ENCODE measurements at places on chromosomes 4 and X.

GRCh38 chr4:68070302-68070701 lies 59.4 kb downstream of the TMPRSS11F start:
- no peak for DNase-seq

DNA sequence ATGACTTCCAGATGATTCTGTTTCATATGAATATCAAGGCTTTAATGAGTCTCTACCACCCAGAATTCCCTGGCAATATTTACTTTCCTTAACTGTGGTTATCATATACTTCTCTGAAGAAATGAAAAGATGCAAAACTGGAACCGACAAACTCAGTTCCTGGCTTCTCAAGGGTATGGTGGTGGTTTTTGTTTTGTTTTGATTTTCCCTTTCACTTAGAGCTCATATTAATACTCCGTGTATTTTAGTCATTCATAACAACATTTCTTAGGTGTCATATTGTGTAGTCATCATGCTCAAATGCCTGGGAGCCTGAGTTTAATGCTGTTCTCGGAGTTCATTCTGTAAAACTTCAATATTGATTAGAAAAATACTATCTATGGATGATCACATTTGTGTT lies 665 bp downstream of the TRPC5OS start:
- DNase-seq, result no peak

GRCh38 chr4:129384974-129385373 lies 289.0 kb downstream of the C4orf33 start:
- DNase-seq, result no peak

GRCh38 chr4:98151145-98151924 lies 8.1 kb upstream of the STPG2 start:
- no peak for DNase-seq

DNA sequence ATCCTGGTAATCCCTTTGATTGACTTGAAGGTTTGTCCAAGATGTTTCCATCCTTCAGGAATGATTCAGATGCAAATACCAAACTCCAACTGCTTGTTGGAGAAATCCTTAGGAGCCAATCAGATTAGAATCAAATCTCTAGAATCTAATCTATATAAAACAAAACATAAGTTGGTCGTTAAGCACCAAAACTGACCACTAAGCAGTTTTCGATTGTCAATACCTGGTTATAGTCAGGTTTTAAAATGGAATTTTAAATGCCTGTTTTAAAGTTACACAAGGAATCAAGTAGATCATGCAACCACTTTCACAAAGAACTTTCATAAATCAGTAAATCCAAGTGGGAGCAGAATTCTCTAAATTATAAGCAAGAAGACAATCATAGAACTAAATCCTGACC lies 236.1 kb downstream of the PARM1 start:
- no peak for DNase-seq

Measured in naive thymus-derived CD4-positive, alpha-beta T cell (primary cell).